ENCODE measurements at places on chromosomes 13 and 19.

- no peak for DNase-seq
Measured at GRCh38 chr19:49340865-49341718, 5.9 kb downstream of the CD37 start.

DNA sequence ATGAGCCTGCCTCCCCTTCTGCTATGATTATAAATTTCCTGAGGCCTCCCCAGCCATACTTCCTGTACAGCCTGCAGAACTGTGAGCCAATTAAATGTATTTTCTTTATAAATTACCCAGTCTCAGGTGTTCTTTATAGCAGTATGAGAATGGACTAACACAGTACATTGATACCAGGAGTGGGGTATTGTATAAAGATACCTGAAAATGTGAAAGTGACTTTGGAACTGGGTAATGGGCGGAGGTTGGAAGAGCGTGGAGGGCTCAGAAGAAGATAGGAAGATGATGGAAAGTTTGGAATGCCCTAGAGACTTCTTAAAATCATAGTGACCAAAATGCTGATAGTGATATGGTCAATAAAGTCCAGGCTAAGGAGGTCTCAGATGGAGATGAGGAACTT lies 32.8 kb downstream of the NEK5 start:
- no peak for DNase-seq

DNA sequence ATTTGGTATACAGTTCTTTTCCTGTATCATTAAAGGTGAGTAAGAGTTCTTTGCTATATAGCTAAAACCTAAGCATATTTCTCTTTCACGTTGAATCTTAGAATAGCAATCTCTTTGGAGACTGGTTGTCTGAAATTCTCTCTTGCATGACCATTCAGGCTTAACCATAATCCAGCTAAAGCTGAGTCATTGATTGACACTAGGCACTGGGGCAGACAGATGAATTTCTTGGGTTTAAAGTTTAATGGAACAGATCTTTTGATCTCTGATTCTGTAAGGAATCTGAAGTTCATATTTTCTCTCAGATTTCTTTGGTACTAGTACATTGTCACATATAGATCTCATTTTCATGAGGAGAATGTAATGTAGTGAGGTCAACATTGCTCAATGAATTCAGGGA lies 397.3 kb upstream of the MIR17HG start:
- DNase-seq = no peak

DNA sequence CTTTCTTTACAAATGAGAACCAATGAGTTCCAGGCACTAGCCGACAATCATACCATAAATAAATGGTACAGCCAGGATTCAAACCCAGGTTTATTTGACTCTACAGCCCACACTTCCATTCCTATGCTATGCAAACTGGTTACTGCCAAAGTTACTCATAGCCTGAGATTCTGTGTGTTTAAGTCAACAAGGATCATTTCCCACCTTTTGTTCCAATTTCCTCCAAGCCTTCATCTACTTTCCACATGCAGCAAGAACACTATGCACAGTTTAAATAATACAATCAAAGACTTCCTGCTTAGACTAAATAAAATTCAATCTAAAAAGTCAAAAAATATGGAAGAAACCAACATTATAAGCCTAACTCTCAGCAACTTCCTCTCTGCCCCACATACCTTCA lies 59.2 kb upstream of the KLF12 start:
- no peak for DNase-seq

GRCh38 chr19:7582446-7582845 lies 13.2 kb upstream of the CAMSAP3 start:
- no peak for DNase-seq

- no peak for DNase-seq
Measured at GRCh38 chr13:40777166-40777808, 6.3 kb upstream of the MRPS31 start.

- DNase-seq = no peak
Measured at GRCh38 chr19:51246164-51246552, 4.7 kb upstream of the SIGLECL1 start.

GRCh38 chr19:55369653-55370304 lies 484 bp downstream of the IL11 start:
- no peak for DNase-seq

DNA sequence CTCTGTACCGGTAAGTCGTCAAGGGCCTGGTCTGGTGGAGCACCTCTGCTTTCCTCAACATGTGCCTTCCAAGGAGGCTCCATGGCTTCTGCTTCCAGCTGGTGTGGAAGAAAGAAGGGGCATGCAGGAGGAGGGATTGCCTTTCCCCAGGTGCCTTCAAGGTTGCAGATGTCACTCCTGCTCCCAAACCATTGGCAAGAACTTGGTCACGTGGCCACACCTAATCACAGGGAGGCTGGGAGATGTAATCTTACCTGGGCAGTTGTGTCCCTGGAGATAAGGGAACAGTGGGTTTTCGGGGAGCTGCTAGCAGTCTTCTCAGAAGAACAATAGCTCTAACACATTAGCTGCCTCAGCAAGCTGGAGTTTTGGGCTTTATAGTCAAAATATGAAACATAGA lies 9.7 kb upstream of the GPR18 start:
- no peak for DNase-seq

GRCh38 chr13:96229356-96229755 lies 139.4 kb downstream of the HS6ST3 start:
- no peak for DNase-seq

GRCh38 chr13:20403826-20404225 lies 121.8 kb downstream of the CRYL1 start:
- DNase-seq = no peak

- DNase-seq = no peak
Measured at GRCh38 chr13:64672751-64673150, 2557.4 kb downstream of the PCDH9 start.

GRCh38 chr19:5957170-5957569 lies 20.8 kb downstream of the RANBP3 start:
- no peak for DNase-seq

DNA sequence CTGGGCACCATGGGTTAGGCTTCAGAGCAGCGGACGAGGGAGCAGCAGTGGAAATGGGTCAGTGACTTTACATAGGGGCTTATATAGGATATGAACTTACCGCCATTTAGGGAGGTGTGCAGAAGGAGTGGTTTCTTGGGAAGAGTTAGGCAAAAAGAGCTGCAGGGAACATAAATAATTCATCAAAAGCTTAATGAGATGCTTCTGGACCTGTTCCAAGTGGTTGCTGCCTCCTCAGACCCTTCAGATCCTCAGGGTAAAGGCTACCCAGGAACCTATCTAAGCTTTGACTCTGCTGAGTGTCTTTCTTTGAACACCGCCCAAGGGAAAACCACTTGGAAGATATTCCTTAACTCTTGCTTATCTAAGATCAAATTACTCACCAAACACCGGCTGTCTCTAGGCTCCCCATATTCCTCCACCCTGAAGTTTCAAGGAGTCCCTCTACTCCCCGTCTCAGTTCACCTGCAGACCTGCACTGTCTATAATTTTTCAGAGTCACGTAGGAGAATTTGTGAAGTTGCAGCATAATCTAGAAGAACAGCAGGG lies at the start of gene IGFL4:
Gene IGFL4, minus strand, starts transcription at position 51 of the 549 bp plus-strand sequence. Its CDS starts 40 bp downstream, at position 11.
- no peak for DNase-seq

DNA sequence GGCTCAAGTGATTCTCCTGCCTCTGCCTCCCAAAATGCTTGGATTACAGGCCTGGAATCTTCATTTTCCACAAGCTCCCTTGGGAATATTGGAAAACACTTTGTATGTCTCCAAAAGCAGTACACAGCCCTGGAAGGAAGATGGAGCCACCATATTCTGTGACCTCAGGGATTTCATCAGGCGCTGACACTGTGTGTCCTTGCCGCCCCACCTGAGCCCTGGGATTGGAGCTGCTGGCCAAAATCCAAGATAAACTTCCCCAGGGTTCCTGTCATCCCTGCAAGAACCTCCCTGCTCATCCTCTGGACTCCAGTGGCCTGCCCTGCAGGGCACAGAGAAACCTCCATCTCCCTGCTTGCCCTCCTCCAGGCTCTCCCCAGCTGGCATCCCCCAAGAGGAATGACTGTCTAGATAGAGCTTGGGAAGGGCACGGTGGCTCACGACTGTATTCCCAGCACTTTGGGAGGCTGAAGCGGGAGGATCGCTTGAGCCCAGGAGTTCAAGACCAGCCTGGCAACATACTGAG lies 1.3 kb upstream of the GNG7 start:
- no peak for DNase-seq

DNA sequence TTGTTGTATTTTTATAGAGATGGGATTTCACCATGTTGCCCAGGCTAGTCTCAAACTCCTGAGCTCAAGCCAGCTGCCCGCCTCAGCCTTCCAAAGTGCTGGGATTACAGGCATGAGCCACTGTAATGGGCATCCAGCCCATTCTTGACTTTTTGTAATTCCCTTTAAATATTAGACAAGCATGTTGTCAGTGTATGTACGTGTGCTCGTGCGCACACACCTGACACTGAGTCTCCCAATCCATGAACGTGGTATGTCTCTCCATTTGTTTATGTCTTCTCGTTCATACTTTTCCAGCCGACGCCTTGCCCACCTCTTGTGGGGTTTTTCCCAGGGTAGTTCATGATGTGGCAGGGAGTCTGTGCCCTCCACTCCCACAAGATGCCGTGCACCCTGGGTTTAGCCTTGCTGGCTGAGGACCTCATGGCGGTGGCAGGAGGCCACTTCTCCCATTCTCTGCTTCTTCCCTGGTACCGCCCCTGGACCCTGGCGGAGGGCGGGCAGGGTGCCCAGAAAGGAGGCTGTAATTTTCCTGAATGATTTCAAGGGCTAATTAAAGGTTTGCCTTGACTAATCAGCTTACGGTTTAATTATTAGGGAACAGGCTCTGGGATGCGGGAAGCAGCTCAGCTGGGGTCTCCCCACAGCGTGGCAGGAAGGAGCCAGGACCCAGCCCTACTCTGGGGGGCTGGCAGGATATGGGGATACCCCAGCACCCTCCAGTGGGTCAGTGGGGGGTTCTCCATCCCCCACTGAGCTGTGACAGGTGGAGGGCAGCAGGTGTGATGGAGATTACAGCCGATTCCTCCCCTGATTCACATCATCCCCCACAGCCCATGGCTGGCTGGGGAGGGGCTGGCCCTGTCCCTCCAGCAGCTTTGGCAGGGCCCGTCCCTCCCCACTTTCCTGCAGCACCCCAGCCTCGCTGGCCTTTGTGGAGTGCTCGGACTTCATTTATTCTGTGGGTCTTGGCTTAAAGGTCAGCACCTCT lies 12.9 kb downstream of the PAK4 start:
- DNase-seq = no peak
